ENCODE measurements at places on chromosomes 1 and 21.
A peak's percentile ranks its signal among the peaks of the same experiment; 100 is the strongest.

DNA sequence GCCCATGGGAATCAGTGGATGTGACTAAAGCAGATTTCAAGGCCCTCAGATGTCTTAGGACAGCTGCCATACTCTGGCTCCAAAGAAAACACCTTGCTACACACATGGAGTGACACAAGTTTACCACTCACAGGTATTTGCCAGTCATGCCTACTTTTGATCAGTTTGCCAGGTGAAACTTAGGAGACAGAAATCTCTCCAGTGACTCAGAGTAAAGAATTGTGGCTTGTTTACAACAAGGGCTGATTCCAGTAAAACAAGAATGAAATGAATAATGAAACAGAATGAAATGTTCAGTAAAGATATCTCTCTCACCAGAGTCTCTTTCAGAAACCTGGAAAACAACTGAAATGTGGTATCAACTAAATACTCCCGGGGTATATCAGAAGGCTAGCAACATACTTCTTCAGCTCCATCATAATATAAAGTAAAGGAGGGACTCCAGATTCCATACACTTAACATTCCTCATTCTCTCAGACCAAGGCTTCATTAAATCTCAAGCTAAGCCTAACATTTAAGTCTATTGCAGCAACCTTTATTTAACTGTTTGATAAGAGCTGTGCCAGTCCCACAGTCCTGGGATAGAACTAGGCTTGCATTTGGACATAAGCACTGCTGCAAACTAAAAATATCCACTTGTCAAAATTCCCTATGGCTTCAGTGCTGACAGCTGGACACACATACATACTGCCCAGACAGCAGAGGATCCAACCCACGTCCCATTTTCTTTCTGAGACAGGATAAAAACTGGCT, 143.3 kb downstream of the SIPA1L2 start:
- DNase-seq, result no peak

GRCh38 chr1:101187297-101187696, 49.5 kb upstream of the S1PR1 start:
- peak; percentile 56 for DNase-seq

DNA sequence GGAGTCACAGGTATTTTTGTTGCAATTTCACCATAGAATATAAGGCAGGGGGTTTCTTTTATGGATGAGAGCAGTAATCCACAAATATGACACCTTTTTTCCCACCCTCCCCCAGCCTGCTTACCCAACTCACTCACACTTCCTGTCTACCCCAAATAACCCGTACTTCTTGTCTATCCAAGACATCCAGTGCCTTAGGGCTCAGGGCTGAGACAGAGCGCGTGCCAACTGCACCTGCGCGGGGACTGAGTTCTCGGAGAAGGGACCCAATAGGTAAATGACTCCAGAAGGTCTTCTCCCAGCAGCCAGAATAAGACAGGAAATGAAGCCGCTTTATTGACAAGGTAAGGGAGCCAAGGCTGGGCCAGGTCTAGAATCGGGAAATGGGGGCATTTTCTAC, 369.1 kb downstream of the SIPA1L2 start:
- DNase-seq, result no peak

- no peak for DNase-seq
Observed at GRCh38 chr1:225471109-225471452, 43.2 kb upstream of the LBR start.

- no peak for DNase-seq
Observed at GRCh38 chr1:69109277-69109676, 458.4 kb upstream of the LRRC7 start.

DNA sequence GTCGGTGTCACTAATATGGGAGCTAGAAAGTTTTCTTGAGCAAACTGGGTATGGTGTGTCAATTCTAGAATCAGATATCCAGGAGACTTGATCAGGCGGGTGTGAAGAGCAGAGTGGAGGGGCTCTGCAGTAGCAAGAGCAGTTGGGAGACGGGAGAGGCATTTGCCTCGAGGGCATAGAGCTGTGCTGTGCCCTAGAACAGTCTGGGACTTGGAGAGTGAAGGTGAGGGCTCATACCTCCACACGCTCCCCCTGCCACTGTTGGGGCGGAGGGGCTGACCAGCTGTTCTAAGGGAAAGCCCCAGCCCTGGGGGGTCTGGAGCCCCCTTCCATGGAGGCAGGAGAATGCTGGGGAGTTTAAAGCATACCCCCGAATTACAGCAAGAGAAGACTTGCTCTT, 33.8 kb downstream of the SIM2 start:
- DNase-seq, result no peak

Measured in endothelial cell of umbilical vein (primary cell).